ENCODE measurements at places on chromosomes 7 and 10.
A peak's percentile ranks its signal among the peaks of the same experiment; 100 is the strongest.

GRCh38 chr10:33612116-33612515 lies 277.6 kb upstream of the NRP1 start:
- DNase-seq, result no peak

GRCh38 chr7:17816903-17817302 lies 123.4 kb downstream of the SNX13 start:
- DNase-seq, result no peak

DNA sequence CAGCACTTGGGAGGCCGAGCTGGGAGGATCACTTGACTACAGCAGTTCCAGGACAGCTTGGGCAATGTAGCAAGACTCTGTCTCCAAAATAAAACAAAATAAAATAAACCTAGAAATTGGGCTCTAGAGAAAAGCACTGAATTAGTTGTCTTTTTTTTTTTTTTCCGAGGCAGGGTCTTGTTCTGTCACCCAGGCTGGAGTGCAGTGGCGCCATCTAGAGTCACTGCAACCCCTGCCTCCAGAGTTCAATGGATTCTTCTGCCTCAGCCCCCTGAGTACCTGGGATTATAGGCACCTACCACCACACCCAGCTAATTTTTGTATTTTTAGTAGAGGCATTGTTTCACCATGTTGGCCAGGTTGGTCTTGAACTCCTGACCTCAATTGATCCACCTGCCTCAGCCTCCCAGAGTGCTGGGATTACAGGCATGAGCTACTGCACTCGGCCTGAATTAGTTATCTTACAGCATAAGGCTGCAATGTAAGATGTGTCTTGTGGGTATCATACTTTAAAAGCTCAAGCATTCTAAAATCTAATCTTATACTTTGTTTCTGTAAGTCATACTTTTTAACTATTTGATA lies 12.8 kb downstream of the MEIG1 start:
- DNase-seq, result peak; percentile 16

GRCh38 chr7:117784315-117784714 lies 88.9 kb downstream of the CTTNBP2 start:
- DNase-seq, result no peak

- DNase-seq, result no peak
Observed at GRCh38 chr10:1142596-1142995, 86.4 kb downstream of the WDR37 start.

DNA sequence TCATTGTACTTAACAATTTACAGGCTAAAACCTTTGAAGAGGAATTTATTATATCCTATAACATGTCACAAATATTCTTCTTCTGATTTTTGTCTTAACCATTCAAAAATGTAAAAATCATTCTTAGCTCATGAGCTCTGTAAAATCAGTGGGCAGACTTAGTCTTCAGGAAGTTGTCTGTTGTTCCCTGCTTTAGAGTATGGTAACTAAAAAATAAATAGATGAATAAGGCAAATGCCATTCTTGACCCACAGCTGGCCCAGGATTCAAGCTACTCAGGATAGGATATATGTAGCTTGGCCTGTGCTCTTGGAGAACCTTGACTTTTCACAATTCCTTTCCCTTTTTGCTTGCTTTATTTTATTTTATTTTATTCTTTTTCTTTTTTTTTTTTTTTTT lies 51.5 kb downstream of the LRRC4 start:
- no peak for DNase-seq

DNA sequence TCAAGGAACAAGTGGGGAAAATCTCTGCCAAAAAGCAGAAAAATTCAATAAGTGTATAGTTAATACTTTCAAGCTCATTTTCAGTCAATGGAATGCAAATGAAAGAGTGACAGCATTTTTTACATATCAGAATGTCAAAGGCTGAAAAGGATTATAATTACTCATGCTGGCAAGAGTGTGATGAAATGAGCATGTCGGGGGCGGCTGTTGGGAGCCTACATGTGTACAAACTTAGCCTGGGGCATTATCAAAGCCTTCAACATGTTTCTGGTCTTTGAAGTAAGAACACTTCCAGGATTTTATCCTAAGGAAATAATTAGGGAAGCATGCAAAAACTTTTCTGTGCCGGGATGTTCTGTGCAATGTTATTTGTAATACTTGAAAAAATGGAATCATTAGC lies 221.7 kb upstream of the LYZL1 start:
- no peak for DNase-seq

- no peak for DNase-seq
Observed at GRCh38 chr10:95833042-95833610, 74.6 kb upstream of the CC2D2B start.

- no peak for DNase-seq
Observed at GRCh38 chr10:27464993-27465392, 39.1 kb upstream of the RAB18 start.

DNA sequence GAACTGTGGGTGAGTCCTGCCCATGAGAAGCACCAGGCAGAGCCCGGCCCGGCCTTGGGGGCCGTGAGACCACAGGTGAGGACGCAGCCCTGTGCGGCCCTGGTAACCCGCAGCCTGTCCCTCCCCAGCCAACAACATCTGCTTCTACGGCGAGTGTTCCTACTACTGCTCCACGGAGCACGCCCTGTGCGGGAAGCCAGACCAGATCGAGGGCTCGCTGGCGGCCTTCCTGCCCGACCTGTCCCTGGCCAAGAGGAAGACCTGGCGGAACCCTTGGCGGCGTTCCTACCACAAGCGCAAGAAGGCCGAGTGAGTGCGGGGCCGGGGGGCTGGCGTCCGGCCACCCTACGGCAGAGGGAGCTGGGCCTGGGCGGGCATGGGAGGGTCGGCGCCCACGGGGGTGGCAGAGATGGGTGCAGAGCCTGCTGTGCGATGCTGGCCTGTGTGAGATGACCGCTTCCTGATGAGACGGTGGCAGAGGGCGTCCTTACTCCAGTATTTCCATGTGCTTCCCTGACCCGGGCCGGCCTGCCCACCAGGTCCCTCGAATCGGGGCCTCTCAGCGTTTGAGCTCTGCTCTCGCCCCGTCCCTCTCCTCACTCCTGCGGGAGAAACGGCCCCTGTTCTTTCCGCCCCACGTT lies 34.1 kb upstream of the FOXL3 start:
- DNase-seq, result no peak

GRCh38 chr7:42575171-42575570 lies 336.7 kb downstream of the C7orf25 start:
- DNase-seq, result no peak

DNA sequence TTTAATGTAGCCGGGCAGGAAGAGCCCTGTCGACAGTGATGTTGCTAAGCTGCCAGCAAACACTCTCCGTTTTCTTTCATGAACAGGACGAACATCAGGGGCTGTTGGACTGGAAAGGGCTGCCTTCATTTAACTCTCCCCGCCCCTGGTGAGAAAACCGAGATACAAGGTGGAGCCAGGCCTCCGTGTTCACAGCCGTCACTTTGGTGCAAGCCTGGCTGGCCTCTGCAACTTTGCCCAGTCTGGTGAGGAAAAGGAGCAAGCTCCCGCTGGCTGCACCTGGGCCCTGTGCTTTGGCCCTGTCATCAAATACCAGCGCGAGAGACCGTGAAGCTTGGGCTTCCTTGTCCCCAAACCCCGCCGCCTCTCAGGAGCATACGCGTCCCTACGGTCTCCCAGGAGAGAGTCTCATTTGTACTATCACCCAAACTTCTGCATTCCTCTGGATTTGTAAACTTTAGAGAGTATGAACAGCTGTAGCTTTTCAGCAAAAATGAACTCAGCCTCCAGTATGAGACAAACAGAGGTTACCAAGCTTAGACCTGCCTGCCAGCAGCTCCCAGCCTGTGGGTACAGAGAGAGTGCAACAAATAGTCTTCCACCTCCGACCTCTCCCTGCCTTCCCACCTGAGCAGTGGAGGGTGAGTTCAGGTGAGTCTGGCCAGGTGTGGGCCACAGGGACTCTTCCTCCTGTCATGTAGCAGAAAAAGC lies 445.3 kb upstream of the MGMT start:
- peak; percentile 56 for DNase-seq

DNA sequence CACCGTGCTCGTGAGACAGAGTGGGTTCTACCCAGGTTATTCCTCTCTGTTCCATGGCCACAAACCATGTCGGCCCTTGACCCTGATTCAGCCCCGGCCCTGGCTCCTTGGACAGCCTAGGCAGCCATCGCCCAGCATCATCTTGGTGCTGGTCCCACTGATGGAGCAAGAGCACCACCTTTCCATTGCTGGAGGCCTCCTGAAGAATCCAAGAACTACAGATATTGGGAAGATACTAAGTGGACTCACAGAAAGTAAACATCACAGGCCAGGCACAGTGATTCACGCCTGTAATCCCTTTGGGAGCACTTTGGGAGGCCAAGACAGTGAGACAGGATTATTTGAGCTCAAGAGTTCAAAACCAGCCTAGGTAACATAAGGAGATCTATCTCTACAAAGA lies 125.1 kb downstream of the NT5C2 start:
- no peak for DNase-seq

DNA sequence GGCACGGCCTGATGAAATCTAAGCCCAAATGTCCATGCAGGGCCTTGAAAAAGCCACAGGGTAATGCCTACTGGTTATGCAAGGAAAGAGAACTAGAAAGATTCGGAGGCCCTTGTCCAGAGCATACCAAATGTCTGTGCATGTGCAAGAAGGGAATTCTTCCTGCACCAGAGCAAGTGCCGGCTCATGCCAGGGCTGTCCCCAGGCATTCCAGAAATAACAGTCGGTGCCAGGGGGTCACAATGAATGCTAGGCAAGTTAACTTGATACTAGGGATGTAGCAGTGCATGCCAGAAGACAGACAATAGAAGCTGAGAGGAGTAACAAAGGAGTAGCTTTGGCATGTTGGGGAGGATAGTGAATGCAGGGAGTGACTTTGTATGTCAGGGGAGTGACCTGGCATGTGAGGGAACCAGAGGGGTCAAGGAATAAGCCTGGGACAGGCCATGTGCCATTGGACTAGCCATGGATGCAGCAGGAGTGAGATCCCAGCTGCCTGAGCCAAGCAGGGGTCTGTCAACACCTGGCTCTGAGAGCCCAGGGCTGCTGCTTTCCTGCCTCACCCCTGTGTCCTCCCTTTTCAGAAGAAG lies 119.5 kb upstream of the UNC5B start:
- DNase-seq, result no peak

DNA sequence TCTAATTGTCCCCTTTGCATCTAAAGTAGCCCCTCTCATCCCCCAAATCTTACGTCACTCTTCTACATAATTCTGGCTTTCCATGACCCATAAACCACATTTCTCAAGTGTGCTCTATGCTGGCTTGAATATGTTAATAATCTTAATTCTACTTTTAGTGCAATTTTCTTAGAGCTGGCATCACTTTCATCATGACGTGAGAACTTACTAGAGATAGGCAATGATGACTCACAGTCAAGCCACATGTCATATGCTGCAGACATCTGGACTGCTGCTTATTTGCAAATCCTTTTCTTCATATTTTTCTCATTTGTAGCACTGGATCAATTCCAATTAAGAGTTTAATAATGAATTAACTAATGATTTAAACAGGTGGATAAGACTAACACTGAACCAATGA lies 260.7 kb upstream of the PRKCQ start:
- DNase-seq, result no peak
